ENCODE measurements at places on chromosomes 5 and 9.

DNA sequence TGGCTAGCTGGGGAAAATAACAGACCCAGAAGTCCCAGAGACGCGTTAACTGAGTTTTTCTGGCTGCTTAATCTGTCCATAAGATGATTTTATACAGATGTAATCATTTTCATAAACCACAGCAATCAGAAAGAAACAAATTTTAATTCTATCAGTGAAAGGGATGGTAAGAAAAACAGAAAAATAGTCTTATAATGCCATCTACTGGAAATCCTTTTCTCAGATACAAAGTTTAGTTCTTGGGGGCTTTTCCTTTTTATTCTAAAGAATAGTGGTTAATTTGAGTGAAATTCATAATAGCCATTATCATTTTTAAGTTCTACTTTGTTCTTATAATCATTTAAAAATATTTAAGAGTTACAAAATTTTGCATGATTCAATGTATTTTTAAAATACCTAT is 44.4 kb downstream of the DROSHA start:
- DNase-seq = no peak

DNA sequence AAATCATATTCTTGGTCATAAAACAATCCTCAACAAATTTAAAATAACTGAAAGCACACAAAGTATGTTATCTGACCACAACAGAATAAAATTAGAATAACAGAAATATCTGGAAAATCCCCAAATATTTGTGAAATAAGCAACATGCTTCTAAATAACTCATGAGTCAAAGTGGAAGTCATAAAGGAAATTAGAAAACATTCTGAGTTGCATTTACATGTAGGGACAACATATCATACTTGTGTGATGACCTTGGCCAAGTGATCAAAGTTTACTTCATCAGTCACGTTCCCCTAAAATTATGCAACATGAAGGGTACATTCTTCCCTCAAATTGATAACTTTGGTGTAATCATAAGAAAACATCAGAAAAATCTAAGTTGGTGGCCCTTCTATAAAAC is 64.7 kb downstream of the CSF2 start:
- no peak for DNase-seq

GRCh38 chr5:18740301-18740700 is 1106.0 kb downstream of the TAF11L14 start:
- DNase-seq = no peak

GRCh38 chr5:8954801-8955200 is 591.1 kb downstream of the SEMA5A start:
- no peak for DNase-seq

- DNase-seq = no peak
Observed at GRCh38 chr9:105447386-105447813, 434 bp upstream of the FSD1L start.

- DNase-seq = no peak
Observed at GRCh38 chr5:176775409-176775808, 35.0 kb upstream of the UNC5A start.

DNA sequence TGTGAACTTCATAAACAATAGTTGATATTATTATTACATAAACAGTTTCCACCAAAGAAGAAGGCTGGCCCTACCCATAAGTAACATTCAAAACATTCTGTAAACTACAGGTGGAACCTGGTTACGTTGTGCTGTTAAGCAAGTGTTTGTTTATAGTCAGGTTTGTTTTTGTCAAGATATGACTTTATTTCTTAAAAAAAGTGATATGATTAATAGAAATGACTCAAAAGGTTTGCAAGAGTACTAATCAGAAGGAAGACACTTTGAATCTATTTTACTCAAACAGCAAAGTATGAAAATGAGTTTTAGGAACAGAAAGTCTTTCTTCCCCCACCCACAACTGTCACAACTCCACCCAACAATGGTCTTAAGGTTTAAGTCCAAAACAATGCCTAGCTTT is 220.8 kb downstream of the PLK2 start:
- DNase-seq = no peak

GRCh38 chr9:109171926-109172325 is 4.9 kb upstream of the FRRS1L start:
- no peak for DNase-seq

- no peak for DNase-seq
Observed at GRCh38 chr5:122392824-122393223, 80.8 kb downstream of the SNCAIP start.

GRCh38 chr9:108961151-108961550 is 27.0 kb downstream of the ABITRAM start:
- no peak for DNase-seq

DNA sequence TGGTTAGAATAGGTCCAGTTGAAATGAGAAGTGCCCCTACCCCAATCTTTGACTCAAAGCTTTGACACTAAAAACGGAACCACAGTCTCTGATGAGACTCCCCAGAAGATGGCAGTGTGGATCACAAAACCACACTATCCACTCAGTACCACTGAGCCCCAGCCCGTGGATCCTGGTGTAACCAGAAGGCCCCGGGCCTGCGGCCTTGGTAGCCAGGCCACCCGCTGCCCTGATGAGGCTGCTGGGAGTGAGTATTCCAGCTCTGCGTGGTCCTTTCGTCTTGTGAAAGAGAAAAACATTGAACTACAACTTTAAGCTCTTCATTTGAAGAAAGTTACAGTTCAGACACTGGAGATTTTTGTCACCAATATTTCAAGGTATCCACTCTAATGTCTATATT is 42.2 kb upstream of the FBP1 start:
- DNase-seq = peak; percentile 52

DNA sequence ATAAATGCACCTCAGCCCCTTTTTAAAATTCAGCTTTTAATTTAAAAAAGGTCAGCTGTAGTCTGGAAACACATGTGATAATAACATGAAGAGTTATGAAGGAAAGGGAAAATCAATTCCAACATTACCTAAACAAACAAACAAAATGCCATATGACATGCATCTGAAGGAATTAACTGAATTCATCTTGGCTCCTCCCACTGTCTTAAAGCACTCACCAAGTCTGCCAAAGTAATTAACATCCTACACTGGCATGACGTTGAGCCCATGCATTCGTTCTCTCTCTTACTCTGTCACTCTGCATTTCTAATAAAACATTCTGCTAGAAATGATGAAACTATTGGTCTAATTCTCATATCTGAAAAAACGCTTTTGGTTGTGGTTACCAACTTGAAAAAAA is 37.7 kb downstream of the TSSK1B start:
- DNase-seq = no peak

GRCh38 chr9:78982849-78983248 is 588.9 kb upstream of the TLE4 start:
- no peak for DNase-seq

DNA sequence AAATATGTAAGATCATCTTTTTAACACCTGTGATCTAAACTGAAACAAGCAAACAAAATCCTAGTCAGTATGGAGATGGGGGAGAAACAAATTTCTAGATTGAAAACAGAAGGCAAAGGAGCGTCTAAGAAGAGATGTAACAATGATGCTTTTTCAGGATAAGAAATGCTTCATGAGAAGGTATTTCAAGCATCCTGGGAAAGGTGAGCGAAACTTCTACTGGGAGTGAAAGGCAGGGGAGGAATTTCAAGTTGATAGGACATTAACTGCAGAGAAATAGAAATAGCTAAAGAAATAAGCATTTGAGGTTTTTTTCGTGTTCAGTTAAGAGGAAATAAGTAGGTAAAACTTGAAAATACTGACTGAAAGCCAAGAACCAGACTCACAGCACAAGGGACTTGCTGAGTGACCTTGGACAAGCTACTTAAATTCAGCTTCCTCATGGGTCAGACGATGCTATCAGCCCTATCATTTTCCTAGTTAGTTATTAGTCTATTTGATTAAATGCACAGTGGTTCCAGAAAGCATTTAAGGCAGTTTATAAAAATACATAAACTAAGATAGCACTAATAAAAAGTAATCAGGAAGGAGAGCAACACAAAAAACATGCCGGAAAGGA is 406.3 kb downstream of the PDE4D start:
- no peak for DNase-seq

GRCh38 chr5:522116-522515 is 2.1 kb downstream of the SLC9A3 start:
- DNase-seq = no peak

GRCh38 chr5:126062398-126063221 is 360.6 kb upstream of the GRAMD2B start:
- DNase-seq = no peak

DNA sequence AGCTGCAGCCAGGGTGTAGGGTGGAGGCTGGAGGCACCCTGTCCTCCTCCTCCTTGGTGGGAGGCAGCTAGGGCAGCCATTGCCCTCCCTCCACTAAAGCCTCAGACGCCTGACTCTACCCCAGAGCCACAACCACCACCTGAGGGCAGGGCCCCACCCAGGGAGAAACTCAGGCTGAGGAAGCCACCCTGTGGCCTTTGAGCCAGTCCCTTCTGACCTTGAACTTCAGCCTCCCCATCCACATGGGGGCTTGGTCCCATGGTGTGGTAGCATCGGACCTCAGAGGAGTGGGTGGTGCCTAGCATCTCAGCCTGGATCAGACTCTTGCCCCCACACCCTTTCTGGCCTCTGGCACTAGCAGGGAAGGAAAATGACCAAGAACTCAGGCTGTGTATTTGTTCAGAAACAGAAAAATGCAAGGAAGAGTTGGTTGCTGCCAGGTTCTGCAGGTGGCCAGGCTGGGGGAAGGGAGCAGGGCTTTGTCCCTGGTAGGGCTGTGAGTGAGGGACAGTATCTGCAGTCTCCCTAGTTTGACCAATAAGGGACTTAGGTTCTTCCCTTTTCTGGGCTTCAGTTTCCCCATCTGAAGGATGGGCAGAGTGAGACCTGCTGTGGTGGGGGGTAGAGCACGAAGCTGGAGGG is 3.2 kb downstream of the DAB2IP start:
- DNase-seq = no peak

DNA sequence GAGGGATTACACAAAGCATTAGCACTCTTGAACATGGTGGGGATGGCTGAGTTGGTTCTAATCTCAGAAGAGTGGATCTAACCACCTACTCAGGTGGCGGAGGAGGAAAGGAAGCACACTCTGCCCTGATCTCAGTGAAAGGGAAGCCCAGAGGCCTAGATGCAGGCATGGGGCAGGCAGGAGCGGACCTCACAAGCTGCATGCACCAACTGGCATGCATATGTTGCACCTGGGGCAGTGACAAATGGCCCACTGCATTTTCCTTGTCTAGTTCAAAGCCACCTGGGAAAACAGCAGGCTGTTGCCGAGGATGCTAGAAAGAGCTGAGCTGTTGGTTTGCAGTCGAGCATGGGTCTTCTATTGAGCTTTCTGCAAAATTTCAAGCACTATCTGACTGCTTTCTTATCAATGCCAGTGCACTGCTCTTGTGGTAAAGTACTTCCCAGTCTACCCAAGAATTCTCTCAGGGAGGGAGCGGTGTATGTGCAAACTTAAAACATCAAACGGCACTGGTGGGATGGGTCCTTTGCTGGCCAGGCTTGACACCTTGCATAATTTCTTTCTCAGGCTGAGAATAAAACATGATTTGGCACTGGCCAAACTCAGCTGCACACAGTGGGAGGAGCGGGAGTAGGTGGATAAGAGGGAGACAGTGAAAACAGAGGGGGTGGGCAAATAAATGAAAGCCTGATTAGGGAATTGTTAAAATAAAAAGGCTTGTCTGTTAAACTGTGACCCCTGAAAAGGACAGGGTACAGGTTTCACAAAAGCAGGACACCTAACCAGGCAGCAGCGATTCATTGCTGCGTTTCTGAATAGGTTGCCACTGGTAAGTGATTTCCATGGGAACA is 108.9 kb downstream of the MARCHF3 start:
- DNase-seq = no peak

- no peak for DNase-seq
Observed at GRCh38 chr5:177412603-177413233, 3.4 kb upstream of the F12 start.

DNA sequence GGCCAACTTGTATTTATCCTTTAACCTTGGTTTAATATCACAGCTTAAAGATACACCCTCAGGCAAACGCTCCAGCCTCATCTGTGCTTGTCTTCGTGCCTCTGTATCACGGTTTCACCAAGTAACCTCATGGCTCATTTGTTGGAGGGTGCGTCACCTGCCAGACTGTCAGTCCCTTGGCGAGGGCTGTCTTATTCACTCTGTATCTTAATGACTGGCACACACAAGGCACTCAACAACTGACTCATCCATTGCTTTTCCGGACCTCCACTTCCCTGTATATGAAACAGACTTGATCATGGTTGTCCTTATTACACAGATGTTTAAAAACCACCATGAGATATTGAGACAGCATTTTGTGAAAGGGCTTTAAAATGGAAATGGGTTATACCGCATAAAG is 28.0 kb downstream of the LCP2 start:
- DNase-seq = peak; percentile 48

DNA sequence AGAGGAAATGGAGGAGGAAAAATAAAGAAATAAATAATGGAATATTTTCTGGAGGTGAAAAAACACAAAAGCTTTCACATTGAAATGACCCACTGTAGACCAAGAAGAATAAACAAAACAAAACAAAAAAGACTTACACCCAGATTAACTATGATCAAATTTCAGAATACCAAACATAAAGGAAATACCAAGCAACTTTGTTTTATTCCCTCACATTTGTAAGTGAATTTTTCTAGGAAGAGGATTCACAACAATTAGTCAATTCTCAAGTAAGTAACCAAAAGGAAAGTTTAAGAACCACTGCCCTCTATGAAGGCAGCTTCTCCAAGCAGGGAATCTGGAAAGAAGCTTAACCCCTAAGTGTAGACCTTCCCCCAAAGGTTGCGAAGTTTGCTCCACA is 29.6 kb upstream of the B4GALT1 start:
- no peak for DNase-seq

DNA sequence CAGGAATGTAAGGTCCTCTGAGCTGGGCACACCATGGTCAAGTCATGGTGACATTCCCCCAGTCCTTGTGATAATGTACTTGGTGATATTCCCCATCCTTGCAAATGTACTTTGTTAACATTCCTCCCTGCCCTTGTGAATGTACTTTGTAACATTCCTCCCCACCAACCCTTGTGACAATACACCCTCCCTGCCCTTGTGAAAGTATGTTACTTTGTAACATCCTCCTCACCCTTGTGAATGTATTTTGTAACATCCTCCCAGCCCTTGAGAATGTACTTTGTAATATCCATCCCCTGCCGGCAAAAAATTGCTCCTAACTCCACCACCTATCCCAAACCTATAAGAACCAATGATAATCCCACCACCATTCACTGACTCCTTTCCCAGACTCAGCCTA is 53.3 kb downstream of the RAPGEF6 start:
- no peak for DNase-seq

DNA sequence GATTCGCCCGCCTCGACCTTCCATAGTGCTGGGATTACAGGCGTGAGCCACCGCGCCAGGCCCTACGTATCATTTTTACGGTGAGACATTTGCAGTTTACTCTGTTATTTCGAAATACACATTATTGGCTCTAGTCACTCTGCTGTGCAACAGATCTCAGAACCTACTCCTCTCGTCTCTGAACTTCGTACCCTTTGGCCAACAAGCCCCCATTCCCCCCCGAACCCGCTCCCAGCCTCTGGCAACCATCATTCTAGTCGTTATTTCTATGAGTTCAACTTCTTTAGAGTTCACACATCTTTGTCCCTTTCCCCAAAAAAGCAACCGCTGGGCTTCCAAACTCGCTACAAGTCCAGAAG is 735 bp downstream of the PTGR1 start:
- no peak for DNase-seq
